ENCODE measurements at places on chromosomes 3 and 15.

- DNase-seq: no peak
Observed at GRCh38 chr3:146217324-146217723, 33.6 kb downstream of the PLSCR4 start.

GRCh38 chr15:93454788-93455187 lies 365.8 kb upstream of the RGMA start:
- DNase-seq: no peak

- DNase-seq: no peak
Observed at GRCh38 chr3:17054301-17054981, 169.7 kb downstream of the PLCL2 start.

GRCh38 chr15:60396560-60396957 lies 1.2 kb downstream of the ANXA2 start:
- no peak for DNase-seq

- no peak for DNase-seq
Observed at GRCh38 chr3:184982076-184982475, 170.1 kb downstream of the VPS8 start.

GRCh38 chr3:105759442-105760078 lies 109.3 kb downstream of the CBLB start:
- DNase-seq: no peak

DNA sequence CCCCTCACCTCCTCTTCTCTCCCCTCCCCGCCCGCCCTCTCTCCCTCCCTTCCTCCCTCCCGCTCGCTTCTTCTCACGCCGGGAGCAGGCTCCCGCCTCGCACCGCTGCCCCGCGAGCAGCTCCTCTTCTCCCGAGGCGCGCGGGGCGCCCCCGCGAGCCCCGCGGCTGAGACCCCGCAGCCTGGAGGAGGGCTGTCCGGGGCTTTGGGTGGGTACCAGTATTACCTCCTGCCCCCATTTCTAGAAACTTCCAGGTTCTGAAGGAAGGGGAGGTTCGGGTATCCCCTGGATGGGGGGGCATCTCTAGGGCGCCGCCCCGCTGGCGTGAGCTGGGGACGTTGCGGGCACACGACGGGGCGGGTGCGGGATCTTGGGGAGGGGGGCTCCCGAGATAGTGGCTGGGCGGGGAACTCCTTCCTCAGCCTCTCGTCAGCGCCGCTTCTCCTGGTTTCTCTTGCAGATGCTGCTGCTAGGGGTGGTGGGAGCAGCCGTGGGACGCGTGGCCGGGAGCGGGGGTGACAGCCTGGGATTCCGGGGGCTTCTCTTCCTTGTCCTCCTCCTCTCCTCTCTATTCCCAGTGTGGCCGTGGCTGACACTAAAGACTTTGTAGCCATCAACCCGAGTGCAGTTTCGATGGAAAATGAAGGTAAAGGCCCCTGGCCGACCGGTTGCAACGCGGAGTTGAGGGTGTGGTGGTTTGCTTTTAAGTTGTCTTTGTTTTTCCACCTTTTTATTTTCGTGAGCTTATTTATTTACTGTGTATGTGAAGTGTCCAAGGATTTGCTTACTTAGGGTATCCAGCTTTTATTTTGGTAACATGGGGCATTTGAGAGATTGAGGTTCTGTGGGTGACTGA lies 474 bp downstream of the ATP2C1 start:
- DNase-seq: no peak

DNA sequence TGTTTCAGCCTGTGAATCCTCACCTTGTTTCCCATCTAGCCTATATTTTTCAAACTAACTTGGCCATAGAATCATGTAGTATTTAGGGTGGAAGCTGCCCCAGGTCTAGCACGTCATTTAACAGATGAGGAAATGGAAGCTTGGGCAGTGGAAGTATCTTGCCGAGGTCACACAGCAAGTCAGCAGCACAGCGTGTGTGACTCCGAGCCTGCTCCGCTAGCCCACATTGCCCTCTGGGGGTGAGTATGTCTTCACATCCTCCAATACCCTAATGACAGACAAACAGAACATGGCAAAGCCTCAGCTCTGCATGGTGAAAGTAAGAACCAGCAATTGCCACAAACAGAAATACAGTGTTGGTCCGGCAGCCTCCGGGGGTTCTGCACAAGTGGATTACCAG lies 2.2 kb upstream of the CCR5 start:
- DNase-seq: peak; percentile 29

DNA sequence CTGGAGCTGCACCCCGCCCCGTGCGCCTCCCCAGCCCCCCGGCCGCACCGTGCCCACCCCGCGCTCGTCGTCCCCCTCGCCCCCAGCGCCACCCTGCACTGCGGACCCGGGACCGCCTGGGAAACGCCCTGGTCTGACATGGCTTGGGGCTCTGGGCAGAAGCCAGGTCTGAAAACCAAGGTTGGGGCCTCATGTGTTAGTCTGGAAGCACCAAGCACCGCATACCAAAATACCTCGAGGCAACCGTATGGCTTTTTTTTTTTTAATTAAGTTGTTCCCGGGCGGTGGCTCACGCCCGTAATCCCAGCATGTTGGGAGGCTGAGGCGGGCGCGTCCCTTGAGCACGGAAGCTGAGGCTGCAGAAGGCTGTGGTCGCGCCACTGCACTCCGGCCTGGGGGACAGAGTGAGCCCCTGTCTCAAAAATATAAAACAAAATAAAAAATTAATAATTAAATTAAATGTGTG lies 91.5 kb upstream of the CHD2 start:
- DNase-seq: no peak

- DNase-seq: no peak
Observed at GRCh38 chr3:173690542-173691180, 293.1 kb downstream of the NLGN1 start.

GRCh38 chr3:62586356-62586755 lies 213.0 kb upstream of the FEZF2 start:
- no peak for DNase-seq

DNA sequence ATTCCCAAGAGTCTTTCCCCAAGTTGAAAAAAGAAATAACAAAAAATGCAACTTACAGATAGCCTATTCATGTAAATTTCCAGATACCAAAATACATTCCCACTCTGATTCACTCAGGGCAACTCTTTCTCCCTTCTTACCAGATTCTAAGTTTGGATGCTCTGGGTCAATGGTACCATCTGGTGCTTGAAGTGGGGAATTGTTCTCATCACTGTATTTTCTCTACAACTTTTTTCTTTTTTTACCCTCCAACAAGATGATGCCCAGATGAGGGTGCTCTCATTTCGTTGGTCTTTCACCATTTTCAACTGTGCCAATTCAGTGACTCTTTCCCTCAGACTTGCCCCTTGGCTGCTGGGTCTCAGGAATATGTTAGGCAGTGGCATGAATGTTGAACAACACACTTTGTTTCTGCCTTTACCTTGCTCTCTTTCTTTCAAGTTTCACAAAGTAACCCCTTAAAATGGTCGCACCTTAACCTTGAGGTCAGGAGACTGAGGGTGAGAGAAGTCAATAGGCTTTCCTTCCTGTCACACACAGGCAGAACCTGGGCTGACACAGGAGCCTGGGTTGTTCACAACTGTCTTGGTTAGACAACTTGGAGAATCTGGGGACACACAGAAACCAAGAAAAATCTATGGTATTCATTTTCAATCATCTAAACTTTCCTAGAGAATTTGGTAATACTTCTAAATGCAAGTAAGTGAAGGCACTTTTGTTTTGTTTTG lies 330.7 kb upstream of the SLCO3A1 start:
- DNase-seq: no peak

DNA sequence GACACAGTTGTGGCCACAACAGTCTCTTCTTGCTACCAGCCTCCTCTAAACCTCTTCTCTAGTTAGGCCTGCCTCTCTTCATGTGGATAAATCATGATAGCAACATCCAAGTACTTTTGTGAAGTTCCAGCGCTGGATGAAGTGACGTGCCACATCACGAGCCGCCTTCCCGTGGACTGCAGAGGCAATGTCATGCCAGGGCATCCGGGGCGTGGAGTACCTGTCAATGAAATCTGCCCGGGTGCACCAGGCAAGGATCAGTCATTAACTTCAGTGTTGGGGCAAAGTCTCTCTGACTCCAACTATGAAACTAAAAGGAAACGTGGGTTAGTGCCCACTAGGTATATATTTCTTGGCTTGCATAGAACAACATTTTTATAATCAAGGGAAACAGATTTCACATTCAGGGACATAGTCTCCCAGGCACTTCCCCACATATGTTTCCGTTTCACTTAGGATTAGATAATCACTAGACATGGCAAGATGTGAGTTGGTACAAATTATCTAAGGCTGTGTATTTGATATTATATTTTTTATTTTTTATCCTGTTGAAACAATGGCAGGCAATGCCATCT lies 133.6 kb downstream of the PLD1 start:
- DNase-seq: no peak

- DNase-seq: no peak
Observed at GRCh38 chr3:181943285-181943684, 231.6 kb downstream of the SOX2 start.

GRCh38 chr3:184428561-184429175 lies 48.8 kb downstream of the CHRD start:
- DNase-seq: no peak

- DNase-seq: no peak
Observed at GRCh38 chr15:62323353-62323890, 158.3 kb upstream of the C2CD4B start.

DNA sequence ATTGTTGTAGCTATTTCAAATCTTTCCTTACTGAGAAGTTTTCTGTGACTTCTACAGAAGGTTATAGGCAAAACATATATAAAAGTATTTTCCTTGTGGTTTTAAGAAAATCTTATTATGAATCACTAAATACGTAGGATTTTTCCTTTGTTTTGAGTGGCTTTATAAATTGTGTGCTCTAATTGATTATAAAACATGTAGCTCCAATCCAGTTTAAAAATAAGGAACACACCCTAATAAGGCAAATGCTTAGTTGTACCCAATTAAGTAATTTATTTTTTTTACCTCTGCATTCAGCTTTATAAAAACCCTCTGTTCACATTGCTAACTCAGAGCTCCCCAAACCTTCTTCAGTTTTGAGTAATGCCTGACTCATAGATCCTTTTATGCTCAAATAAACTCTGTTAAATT lies 408.0 kb downstream of the NAALADL2 start:
- no peak for DNase-seq

GRCh38 chr3:160999274-160999673 lies 105.9 kb downstream of the B3GALNT1 start:
- DNase-seq: no peak

DNA sequence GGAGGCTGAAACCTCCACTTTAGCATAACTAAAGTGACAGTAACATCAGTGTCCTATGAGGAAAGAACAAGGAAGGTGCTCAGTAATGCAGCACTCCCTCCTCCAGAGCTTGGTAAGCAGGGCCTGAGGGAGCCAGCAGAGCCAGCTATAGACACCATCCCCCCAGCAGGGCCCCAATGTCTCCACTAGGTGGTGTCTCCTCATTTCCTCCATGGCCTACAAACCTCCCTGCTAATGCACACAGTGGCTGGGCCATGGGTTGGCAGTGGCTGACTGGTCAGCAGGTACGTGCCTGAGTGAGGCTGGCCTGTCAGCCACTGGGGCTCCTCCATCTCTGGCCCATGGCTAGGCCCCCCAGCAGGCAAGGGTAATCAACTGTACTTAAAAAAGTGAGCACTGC lies 13.6 kb downstream of the MRPS25 start:
- DNase-seq: no peak

- no peak for DNase-seq
Observed at GRCh38 chr15:40441565-40442531, 1.1 kb downstream of the BAHD1 start.

DNA sequence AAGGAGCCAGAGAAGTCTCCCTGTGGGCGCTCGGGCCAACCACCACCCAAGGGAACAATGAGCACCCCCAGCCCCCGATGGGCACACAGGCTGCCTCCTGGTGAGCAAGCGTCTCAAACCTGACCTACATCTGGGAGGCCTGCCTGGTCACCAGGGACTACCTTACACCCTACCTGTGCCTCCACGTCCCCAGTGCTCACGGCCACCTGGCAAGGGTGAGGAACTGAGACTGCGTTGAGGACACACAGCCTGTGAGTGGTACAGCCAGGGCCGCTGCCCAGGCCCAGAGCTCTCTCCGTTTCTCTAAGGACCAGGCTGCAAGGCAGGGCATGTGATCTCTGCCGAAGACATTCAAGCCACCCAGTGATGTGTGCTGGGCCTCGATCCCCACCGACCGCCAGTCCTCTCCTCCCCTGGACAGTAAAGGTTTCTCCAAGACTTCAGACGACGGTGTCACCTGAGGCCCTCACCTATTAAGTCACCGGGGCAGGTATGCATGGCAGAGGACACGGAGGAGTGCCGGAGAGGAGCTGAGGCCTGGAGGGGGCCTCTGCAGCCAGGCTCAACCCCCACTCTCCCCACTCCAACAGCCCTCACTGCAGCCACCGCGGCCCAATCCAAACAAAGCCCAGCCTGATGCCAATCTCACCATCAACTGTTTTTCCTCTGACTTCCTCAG lies 2.8 kb downstream of the GOLGA8A start:
- no peak for DNase-seq

GRCh38 chr3:157428853-157429252 lies 7.8 kb upstream of the PTX3 start:
- DNase-seq: no peak

DNA sequence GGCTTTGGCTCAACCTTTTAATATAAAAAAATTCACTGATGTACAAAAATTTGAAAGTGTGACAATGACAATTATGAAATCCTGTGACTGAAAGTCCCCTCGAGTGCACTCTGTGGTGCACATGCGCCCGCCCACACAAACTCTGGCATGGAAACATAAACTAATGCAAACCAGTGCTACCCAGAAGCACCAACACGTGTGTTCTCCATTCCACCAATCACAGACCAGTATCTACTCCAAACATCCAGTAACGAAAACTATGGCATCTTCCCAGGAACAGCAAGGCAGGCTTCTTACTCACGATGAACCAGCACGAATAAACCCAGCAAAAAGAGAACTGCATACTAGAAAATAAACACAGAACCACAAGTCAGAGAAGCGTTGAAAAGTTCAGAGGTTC lies 11.7 kb upstream of the NMB start:
- DNase-seq: no peak

- DNase-seq: no peak
Observed at GRCh38 chr3:55818485-55818884, 331.4 kb upstream of the WNT5A start.

DNA sequence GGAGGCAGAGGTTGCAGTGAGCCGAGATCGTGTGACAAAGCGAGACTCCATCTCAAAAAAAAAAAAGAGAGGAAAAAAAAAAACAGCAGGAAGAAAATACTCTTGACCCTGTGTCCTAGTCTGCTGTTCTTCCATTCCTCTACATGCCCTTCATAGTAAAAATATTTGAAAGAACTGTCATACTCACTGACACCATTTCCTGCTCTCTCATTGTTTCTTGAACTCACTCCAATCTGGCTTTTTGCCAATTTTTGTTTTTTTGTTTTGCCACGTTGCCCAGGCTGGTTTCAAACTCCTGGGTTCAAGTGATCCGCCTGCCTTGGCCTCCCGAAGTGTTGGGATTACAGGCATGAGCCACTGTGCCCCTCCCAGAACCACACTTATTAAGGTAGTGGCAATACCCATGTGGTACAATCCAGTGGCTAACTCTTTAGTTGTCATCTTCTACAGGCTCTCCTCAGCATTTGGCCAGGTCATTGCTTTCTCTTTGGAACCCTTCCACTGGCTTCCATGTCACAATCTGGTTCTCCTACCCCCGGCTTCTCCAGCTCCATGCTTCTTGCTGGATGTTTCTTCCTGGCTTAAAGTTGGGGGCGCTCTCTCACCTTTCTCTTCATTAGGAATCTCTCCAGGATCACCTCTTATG lies 238.2 kb upstream of the C2CD4B start:
- no peak for DNase-seq

Measured in activated CD4-positive, CD25-positive, alpha-beta regulatory T cell (primary cell).